ENCODE measurements at places on chromosomes 3 and 15.

DNA sequence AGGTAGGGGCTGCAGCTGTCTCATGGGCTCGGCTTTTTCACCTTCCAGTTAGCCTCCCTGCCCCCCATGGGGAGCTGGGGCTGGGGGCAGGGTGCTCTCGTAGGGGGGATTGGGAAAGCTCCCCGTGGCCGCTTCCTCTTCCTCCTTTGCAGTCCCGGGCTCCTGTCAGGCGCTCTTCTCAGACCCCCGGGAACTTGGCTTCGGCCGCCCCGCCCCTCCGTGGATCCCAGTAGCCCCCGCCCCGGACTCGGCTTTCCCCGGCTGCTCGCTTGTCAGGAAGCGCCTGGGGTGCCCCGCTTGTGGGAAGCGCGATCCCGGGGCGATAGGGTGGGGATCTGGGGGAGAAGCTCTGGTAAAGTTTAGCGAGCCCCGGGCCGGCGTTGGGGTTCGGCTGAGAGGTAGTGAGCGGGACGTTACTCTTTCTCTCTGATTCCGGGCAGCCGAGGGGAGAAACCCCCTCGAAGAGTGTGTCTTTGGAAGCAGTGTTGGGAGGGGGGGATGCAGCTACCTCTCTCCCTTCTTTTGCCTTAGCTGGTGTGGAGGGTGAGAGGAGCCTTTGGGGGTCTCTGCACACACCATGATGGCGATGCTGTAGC, 611 bp downstream of the PIAS1 start:
- DNase-seq: peak; percentile 8

DNA sequence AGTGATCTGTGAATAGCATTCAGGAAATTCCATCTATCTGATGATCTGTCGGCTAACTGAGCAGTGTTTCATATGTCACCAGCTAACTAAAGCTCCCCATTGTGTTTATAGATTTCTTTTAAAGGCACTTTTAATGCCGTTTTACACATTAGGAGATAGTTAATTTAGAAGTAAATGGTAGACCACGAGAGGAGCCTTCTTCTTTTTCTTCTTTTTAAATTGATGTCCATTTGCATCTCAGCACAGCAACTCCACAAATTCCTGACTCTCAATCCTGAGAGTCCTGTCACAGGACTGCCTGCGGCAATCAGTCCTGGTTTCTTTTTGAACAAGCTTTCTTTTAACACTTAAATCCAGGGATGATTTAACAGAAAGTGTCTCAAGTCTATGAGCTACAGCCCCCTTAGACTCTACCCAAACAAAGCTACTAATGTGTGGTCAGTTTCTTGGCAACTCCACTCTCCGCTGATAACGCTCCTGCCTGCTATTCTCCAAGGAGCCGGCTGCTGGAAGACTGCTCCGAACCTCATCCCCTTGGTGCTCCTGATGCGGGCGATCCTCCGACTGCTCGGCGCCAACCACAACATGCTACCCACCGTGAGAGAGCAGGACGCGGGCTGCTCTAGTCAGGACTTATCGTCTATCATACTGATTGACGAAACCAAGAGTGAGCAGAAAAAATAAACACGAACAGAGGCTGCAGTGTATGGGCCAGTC, 421.4 kb downstream of the MECOM start:
- no peak for DNase-seq

GRCh38 chr15:66654739-66655375, 47.2 kb upstream of the SMAD6 start:
- no peak for DNase-seq

GRCh38 chr3:50562861-50563260, 4.7 kb downstream of the C3orf18 start:
- no peak for DNase-seq

DNA sequence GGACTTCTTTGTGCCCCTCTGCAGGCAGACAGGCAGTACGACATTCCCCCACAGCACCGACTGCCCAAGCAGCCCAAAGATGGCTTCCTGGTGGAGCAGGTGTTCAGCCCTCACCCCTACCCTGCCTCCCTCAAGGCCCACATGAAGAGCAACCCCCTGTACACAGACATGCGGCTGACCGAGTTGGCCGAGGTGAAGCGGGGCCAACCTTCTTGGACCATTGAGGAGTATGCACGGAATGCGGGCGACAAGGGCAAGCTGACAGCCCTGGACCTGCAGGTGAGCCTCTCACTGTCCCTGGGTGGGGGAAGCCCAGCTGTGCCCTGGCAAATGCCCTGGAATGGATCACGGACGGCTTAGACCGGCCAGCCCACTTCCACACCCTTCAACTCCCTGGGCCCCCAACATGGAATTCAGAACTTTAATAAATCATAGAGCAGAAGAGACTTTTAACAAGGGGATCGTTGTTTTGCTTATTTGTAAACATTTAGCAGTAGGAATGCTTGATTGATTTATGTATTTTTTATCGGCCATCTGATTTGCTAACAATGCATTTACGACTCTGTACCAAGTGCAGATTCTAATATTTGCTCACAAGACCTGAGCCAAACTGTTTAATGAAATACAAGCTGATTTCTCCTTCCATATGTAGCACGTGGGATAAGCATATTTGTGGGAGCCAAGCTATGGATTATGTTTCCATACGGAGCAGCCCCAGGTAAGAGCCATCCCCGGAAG, 31.1 kb downstream of the MINAR1 start:
- no peak for DNase-seq

DNA sequence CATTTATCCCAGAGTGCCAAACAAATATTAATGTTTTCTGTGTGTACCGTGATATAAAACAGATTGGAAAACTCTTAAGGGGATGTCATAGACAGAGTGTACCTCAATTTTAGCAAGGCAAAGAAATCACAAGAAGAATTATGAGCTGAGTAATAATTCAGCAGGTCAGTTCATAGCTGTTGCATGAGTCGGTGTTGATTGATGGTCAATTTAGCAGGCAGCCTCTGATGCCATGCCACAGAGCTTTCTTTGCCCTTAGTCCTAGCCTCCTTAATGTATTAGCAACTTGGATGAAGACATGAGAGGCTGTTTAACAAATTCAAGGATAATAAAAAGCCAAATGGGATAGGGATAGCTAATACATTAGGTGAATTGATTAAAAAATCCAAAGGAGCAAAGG, 6.8 kb downstream of the SLC35A5 start:
- DNase-seq: no peak

- no peak for DNase-seq
Observed at GRCh38 chr15:92385096-92385495, 8.6 kb upstream of the ST8SIA2 start.

DNA sequence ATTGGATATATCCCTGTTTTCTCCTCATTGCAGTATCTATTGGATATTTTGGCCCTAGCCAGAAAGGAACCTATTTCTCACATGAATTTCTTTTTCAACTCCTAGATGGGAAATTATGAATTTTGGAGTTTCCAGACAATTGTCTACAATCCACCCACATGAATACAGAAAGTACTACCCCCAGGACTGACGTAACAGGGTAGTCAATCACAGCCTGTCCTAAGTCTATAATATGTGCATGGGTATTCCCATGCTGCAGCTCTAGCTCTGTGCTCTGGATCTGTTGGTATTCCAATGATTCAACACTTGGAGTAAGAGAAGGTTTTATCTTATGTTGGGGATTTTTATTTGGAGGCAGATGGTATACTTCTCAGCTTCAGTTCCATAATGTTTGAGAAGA, 393.1 kb upstream of the ARRDC4 start:
- no peak for DNase-seq

- no peak for DNase-seq
Observed at GRCh38 chr3:17931131-17931530, 188.7 kb upstream of the TBC1D5 start.

- DNase-seq: no peak
Observed at GRCh38 chr3:188854772-188855149, 317.0 kb upstream of the TPRG1 start.

DNA sequence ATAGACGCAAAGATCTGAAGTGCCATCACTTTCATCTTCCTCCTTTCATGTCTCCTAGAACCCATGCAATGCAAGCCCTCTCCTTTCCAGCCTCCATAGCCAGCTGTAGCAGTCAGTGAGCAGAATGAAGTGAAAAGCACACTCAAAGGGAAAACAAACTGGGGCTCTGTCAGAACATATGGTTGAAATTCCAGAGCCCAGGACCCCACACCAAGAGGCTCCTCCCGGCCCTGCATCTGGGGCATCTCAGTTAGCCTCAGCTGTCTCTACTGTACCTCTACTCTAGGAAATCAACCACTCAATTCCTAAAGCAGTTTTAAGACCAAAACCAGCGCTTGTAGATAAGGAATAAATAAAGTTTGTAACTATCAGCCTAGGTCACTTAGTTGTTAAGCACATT, 73.8 kb upstream of the P3H2 start:
- no peak for DNase-seq

GRCh38 chr15:47806008-47806407, 88.7 kb downstream of the SEMA6D start:
- no peak for DNase-seq

- no peak for DNase-seq
Observed at GRCh38 chr15:77768521-77769078, 135.9 kb upstream of the LINGO1 start.

DNA sequence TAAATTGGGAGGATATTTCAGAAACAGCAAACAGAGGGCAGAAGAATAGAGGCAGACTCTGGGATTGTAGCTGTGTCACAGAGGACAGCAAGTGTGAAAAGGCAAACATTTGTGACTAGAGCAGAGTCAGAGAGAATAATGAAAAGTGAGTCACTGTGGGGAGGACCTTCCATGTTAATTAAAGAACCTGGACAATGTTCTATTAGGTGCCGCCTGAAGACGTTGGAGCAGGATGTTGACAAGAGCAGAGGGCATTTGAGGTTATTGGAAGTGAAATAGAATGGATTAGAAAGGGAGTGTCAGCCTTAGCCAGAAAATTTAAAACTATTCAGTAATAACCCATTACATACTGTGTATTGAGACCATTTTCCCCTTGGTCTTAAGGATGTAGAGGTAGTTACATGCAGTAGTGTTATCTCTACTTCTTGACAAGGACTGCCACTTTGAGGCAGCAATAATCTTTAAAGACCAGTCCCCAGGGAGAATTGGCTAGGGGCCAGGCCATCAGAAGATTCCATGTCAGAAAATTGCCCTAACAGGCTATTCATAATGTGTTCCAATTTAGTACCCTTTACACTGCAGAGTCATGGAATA, 5.8 kb downstream of the ACKR2 start:
- DNase-seq: no peak

GRCh38 chr15:79775821-79776220, 121.0 kb downstream of the MTHFS start:
- no peak for DNase-seq

DNA sequence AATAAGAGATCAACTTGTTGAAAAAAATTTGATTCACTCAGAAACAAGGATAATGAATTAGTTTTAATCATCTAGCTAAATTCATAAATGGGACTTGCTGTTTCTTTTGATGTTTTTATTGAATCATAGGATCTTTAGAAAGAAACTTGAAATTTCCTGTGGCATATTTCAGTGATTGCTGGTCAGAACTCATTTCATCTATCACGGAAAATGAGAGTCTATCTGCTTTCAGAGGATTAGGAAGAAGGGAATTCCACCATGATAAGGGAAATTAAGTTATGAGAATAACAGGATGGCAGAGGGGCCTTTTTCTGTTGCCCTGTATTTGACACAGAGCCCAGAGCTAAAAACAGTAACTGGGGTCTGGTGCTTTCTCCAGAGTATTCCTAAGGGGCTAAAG, 44.9 kb upstream of the CCNL1 start:
- DNase-seq: no peak

DNA sequence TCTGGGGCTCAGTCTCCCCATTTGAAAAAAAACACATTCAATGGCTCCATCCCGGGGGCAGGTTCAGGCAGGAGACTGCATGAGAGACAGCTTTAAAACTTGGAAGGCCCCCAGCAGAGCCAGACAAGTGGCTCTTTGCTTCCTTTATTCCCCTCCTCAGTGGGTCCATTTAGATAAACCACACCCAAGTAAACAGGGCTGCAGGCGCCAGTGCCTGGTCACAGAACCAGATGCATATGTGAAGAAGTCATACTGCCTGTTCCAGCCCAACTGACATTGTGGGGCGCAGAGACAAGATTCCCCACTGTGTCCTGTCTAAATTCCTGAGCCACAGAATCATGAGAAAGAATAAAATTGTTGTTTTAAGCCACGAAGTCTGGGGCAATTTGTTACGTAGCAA, 9.0 kb downstream of the FBN1 start:
- no peak for DNase-seq

DNA sequence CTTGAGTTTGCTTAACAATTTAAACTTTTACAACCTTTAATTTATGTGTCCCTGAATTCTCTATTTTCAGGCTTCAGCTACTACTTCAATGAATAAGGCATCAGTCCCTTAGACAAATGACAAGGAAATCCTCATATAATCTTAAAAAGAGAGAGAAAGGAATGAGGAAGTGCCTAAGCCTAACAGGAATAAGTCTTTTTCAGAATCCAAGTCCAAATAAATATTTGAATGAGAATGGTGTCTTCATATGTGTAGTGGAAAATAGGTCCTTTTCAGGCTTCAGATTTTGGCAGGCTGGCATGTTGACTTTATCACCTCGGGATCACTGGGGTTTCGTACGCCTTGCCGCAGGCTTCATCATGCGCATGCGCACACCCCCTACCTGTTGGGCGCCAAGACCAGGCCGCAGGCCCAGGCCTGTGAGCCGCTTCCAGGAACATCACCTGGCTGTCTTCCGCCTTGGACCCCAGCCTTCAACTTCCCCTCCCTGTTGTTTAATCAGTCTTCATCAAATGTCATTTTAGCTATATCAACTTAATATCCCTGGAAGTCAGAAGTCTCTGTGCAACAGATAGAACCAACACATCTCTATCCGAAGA, 334.5 kb downstream of the SOX2 start:
- DNase-seq: no peak

- DNase-seq: no peak
Observed at GRCh38 chr15:89387140-89387903, 52.7 kb upstream of the POLG start.

- peak; percentile 58 for DNase-seq
Observed at GRCh38 chr15:64246364-64247189, 83.8 kb upstream of the PPIB start.

DNA sequence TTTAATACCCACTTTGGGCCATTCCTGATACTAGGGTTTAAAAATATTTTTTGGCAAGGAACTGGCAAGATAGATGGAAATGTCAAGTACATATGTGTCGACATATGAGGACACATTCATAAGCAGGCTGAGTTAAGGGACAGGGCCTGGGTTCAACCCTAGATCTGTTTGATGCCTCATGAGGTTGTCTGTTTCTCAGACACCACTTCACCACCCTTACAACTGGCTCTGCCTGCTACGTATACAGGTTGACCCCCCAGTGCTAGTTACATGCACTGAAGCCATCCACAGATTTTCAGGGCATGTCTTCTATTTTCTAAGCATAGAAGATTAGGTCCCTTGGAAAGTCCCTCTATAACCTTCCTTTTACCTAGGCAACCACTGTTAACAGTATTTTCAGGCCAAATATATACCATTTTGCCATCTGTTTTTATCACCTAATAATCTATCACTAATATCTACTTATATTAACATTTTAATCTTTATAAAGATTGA, 296.7 kb downstream of the PLCL2 start:
- DNase-seq: no peak

DNA sequence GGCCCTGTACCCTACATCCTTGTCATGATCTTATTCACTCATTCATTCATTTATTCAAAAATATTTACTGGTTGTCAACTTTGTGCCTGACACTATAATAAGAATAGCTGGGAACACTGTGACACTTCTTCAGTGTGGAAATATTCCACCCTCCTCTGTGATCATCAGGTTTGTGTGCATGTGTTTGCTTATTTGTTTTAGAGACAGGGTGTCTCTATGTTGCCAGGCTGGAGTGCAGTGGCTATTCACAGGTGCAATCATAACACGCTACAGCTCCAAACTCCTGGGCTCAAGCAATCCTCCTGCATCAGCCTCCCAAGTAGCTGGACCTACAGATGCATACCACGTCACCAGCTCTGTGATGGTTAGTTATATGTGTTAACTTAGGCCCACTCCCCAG, 50.0 kb upstream of the PLCL2 start:
- no peak for DNase-seq
